ENCODE measurements at places on chromosomes 16 and 17.

- DNase-seq: no peak
Measured at GRCh38 chr17:913207-913606, 66.4 kb downstream of the NXN start.

- no peak for DNase-seq
Measured at GRCh38 chr16:57016301-57016700, 26.9 kb downstream of the NLRC5 start.

DNA sequence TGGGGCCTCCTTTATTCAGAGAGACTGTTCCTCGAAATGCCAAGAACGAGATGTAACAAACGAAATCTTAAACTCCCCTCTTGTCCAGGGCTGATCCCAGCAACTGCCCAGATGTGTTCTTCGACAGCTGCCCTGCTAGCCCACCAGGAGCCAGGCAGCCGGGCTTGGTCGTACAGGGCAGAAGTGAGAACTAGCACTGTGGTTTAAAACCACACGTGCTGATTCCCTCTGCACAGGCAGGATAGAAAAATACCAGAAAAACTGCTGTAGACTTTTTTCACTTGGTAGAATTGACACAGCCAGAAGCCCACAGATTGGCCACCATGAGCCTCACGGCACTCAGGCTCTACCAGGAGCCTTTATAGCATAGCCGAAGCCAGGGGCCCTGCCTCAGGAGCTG is 33.1 kb downstream of the PLD6 start:
- DNase-seq: no peak

DNA sequence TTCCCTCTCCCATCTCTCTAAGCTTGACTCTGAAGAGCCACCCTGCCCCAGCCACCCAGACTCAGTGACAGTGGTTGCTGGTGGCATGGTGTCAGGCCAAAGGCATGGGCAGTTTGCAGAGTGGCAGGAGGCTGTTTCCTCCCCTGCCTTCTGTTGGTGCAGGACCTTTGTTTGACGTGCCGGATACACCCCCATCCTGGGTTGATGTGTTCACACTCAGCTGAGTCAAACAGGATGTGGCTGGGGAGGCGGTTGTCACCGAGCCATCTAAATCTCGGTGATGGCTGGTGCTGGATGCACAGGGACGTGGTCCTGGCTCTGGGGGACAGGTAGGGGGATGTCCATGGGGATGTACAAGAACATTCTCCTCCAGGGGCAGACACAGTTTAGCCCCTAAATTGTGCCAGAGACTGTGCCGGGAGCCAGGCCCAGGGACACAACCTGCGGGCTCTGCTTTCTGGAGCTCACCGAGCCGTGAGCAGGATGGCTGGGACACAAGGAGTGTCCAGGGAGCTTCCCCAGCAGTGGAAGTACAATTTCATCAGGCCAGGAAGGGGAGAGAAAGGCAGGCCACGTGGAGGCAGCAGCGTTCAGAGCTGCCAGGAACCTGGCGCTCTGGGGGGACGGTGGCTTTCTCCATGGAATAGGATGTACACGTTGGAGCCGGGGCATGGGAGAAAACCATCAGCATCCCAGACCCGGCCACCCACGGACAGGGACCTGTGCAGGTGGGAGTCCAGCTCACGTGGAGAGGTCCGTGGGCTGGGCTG is 264.2 kb downstream of the SEC14L1 start:
- DNase-seq: peak; percentile 83

GRCh38 chr17:74601944-74602572 is 10.0 kb upstream of the CD300LD start:
- DNase-seq: peak; percentile 6

DNA sequence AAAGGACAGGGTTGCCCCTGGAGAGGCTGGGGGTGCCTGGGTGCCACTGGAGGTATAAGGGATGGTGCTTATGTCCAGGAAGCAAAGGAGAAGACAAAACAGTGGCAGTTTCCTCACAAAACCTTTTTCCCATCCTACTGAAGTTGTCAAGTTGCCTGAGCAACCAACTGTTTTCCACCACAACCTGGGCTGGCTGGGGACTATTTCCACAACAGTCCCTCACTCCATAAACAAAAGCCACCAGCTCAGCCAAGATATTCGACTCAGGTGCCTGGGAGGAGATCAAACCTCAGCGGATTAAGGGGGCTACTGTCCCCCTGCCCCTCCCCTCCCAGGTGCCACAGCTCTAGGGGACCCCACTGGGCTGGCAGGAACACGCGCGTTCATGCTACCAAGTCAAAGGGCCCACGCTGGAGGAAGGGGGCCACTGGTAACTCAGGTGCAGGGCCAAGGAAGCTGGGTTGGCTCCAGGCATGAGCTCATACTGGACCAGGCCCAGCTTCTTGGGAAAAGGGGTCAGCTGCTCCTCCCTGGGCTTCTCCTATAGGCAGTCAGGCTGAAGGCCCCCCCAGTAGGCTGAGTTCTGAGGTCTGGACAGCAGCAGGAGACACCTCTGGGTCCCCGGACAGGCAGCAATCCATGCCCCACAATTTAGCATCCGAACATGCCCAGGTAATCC is 45.7 kb upstream of the MRPS23 start:
- DNase-seq: no peak

DNA sequence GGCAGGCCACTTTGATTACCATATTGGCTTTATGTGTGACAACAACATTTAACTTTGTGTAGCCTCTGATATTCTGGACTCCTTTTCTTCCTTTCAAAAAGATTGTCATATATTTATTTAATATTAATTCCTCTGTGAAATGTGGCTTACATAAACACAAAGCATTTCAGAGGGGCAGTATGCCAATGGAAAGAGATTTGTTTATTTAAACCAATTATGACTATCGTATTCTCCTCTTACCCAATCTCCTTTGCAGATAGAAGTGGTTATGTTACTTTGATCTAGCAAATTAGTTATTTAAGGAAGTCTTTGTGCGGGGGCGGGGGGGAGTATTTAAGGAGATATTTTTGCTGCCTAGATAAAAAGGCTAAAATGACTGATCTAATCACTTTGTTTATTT is 573.7 kb upstream of the KIF2B start:
- no peak for DNase-seq

DNA sequence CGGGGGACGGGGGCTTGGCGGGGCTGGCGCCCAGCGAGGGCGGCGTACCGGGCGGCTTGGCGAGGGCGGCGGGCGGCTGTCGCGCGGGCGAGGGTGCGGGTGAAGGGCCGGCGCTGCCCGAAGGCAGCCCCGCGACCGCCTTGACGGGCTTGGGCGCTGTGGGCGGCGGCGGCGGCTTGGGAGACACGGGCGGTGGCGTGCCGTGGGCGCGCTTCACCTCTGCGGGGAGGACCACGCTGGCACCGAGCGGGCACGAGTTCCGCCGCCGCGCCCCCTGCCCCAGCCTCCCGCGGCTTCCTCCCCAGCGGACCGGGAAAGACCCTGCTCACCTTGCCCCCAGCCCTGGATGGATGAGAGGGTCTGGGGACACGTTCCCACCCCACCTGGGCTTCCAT is 17.3 kb downstream of the CASKIN1 start:
- DNase-seq: no peak

DNA sequence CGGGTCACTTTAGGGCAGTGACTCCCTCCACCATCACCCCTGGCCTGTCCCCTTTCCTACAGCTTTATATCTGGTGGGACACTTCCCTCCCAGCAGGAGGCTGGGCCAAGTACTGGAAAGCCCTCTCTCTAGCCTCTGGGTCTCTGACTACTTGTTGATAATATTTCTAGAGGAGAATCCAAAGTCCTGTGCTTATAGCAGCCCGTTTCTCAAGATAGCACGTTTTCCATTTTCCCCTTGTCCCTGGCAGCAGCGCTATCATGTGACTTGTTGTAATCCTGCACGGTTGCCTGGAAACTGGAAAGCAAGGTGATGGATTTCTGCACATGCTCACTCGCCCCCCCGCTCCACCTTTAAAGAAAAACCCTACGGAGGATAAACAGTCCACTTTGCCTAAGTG is 3.3 kb upstream of the AXIN2 start:
- no peak for DNase-seq

- DNase-seq: no peak
Measured at GRCh38 chr17:3679531-3680126, 11.0 kb downstream of the EMC6 start.

GRCh38 chr17:3594051-3594800 is 15.0 kb downstream of the TRPV1 start:
- DNase-seq: no peak

GRCh38 chr17:7857713-7858521 is at the start of gene CYB5D1:
CYB5D1 (plus strand) TSS chr17:7858003; CDS start chr17:7858135, 132 bp downstream.
- DNase-seq: peak; percentile 95

GRCh38 chr16:69566981-69567680 is 1.4 kb downstream of the NFAT5 start:
- no peak for DNase-seq

- no peak for DNase-seq
Measured at GRCh38 chr17:41098481-41098880, 539 bp upstream of the KRTAP4-8 start.

DNA sequence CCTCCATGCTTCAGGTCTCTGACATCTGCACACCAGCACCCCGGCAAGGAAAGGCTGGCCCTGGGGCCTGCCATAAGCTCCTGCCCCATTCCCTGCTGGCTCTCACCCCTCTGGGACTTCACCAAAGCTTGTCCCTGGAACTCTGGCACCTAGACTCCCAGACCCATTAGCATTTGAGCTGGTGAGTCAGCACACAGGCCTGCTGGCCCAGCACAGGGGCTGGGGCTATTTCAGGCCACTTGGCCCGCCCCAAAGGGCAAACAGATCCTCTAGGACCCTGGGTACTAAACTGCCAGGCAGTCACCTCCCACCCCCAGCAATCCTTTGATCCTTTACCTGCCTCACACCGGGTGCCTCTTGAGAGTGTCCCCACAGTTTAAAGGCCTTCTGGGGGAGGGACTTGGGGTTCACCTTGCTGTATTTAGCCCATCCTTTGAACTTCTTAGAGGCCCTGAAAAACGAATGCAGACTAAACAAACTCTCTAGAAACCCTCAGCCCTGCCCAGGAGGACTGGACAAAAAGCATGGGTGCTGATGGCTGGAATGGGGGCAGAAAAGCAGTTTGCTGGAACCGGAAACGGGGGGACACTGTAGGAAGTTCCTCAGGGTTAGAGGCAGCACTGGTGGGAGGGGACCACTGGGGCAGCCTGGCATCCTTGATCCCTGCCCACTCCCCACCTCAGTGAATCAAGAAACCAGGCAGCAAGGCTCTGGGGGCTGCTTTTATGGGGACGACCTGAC is 3.2 kb upstream of the SAMD14 start:
- no peak for DNase-seq

DNA sequence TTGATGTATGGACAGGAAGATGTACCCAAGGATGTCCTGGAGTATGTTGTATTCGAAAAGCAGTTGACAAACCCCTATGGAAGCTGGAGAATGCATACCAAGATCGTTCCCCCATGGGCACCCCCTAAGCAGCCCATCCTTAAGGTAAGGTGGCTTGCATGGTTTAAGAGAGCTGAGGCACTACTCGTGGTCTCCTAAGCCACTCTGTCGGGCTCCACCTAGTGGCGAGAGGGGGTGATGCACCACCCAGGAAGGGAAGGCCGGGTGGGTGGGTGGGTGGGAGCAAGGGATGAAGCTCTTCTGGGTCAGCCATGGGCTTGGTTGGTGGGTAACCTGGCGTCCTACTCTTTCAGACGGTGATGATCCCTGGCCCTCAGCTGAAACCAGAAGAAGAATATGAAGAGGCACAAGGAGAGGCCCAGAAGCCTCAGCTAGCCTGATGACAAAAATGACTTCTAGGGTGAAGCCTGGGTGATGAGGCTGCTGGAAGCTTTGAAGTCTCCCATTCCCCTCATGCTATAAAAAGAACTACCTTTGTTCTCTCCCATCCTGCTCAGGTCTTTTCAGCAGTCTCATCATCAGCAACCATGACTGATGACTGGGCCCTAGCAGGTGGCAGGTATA is 21.5 kb downstream of the GPR179 start:
- DNase-seq: peak; percentile 55

DNA sequence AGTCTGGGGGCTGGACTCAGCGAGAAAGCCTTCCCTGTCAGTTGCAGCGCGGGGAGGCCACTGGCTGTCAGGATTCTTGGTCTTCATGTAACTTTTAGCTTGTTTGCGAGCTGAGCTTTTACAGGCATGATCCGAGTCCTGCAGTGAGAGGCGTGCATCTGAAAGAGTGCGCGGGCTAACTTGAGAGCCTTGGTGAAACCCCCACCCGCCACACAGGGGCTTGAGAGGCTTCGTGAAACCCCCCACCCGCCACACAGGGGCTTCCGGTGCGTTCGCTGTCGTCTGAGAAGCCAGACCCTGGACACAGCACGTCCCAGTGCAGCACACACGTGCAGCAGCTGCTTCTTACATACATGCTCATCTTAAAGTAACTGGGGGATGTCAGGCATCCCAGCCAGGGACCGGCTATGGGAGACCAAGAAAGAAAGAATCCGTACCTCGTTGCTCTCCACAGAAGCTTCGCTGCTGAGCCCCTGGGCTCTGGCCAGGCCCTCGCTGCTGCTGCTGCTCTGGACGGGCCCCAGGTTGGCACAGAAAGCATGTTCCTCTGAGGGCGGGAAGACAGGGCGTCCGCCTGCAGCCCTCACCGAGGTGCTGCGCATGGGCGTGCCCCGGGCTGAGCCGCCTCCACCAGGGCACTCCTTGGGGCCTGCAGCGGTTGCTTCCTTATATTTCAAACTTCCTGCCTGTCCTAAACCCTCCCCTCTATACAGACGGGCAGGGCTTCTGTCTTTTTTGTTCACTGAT is 7.8 kb downstream of the NUDT16L1 start:
- DNase-seq: no peak

GRCh38 chr16:17404941-17405689 is 65.6 kb downstream of the XYLT1 start:
- no peak for DNase-seq

GRCh38 chr17:19712436-19713004 is 3.9 kb downstream of the SLC47A2 start:
- DNase-seq: no peak

GRCh38 chr17:69430488-69430887 is 16.0 kb downstream of the MAP2K6 start:
- DNase-seq: no peak

GRCh38 chr16:65967376-65967775 is 399.1 kb upstream of the CDH5 start:
- no peak for DNase-seq

DNA sequence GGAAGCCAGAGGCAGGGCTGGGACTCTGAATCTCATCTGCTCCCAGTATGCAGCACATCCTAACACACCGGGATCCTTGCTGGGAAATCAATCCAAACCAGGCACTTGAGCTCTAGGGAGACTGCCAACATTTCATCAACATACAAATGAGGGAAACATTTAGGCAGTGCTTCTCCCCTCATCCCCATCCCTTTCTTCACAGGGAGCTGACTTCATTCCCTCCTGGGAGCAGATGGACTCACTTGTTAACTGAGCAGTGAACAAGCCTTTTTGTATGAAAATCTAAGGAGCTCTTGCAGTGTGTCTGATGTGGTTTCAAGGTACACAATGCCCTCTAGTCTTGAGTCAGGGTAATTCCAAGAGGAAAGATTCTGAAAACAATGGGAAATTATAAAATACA is 96.3 kb downstream of the TMEM114 start:
- no peak for DNase-seq

GRCh38 chr17:61253362-61253761 is 146.3 kb upstream of the TBX2 start:
- no peak for DNase-seq

Data from CD8-positive, alpha-beta memory T cell (primary cell).